ENCODE measurements at places on chromosomes 7 and 10. TPM values are rescaled to one million over a fixed set of nuclear protein-coding genes. Genes with fewer than 3 reads are reported as not detected.

SPDYE11 gene
- total RNA-seq = not detected

PIK3CG gene
- total RNA-seq = 4.7 TPM

ELMO1 gene
- 13.6 TPM for total RNA-seq

LRRD1 gene
- total RNA-seq = not detected

RGR gene
- total RNA-seq = not detected

GBX1 gene
- total RNA-seq = not detected

MSS51 gene
- total RNA-seq = 0.40 TPM

GPAM gene
- total RNA-seq = 5.4 TPM

FGFBP3 gene
- 0.33 TPM for total RNA-seq

VAX1 gene
- total RNA-seq = not detected

TCAF2 gene
- 16.5 TPM for total RNA-seq

SPDYE6 gene
- total RNA-seq = 0.07 TPM

AQP1 gene
- 4.9 TPM for total RNA-seq

MARVELD1 gene
- 38.7 TPM for total RNA-seq

NSUN6 gene
- 4.9 TPM for total RNA-seq

CCDC71L gene
- 53.9 TPM for total RNA-seq

AKR1C4 gene
- not detected for total RNA-seq

HMX3 gene
- total RNA-seq = not detected

CCDC172 gene
- not detected for total RNA-seq

RBP3 gene
- total RNA-seq = not detected

SFRP5 gene
- not detected for total RNA-seq

OR9A2 gene
- total RNA-seq = not detected

GATA3 gene
- total RNA-seq = under 0.01 TPM

CUTC gene
- total RNA-seq = 19.1 TPM

SPDYE1 gene
- not detected for total RNA-seq

ACSL5 gene
- 64.8 TPM for total RNA-seq

PRSS1 gene
- total RNA-seq = not detected

PTPRZ1 gene
- not detected for total RNA-seq

AGMO gene
- total RNA-seq = 1.6 TPM

MYPN gene
- total RNA-seq = 0.79 TPM

WEE2 gene
- not detected for total RNA-seq

H2BK1 gene
- not detected for total RNA-seq

FAM25A gene
- not detected for total RNA-seq

IMPDH1 gene
- total RNA-seq = 110 TPM

SCART1 gene
- 0.25 TPM for total RNA-seq

TMEM196 gene
- total RNA-seq = not detected

ELN gene
- 1.8 TPM for total RNA-seq

CREB5 gene
- 8.3 TPM for total RNA-seq

CALCR gene
- total RNA-seq = not detected

KCTD7 gene
- 2.8 TPM for total RNA-seq

DDC gene
- total RNA-seq = not detected

IFIT1B gene
- not detected for total RNA-seq

CPED1 gene
- total RNA-seq = 3.9 TPM

LRIT1 gene
- total RNA-seq = not detected

RNF32 gene
- 0.39 TPM for total RNA-seq
